ENCODE measurements at places on chromosomes 1 and 21.

- DNase-seq, result no peak
These were observed 88.4 kb upstream of the KCNA3 start for GRCh38 chr1:110763149-110763548.

DNA sequence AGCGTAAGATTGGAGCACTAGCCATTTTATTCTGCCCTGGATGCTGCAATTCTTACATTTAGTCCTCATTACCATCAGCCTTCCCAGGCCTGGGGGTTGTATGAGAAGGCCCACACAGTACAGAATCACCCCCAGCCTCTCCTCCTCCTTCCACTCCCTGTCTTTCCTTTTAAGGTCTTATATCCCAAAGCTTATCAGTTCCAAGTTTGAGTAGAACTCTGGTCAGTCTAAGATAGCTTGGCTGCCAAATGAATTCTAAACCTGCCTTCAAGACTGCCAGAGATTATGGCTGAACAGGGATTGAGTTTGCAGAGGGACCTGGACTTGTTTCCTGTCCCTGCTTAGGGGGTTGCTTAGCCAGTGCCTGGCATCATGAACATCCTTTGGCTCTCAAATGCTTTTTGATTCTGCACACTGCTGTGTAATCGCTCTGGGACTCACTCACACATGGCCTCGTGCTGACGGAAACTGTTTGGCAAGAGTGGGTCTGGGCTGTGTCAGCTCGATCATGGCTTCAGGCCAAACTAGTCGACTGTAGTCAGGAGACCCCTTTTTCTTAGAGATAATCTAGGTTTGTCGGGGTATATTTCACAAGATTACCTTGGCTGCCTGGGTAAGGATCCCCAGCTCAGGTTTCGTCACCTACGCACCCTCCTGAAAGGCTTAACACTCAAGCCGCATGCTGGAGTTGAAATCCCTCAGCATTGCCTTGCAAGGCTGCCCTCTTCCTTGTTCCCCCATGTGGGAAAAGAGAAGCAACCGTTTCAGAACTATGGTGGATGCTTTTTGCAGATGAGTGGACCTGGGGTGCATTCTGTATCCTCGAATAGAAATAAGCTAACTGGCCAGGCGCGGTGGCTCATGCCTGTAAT lies 252.6 kb downstream of the NFIA start:
- DNase-seq, result peak; percentile 44

DNA sequence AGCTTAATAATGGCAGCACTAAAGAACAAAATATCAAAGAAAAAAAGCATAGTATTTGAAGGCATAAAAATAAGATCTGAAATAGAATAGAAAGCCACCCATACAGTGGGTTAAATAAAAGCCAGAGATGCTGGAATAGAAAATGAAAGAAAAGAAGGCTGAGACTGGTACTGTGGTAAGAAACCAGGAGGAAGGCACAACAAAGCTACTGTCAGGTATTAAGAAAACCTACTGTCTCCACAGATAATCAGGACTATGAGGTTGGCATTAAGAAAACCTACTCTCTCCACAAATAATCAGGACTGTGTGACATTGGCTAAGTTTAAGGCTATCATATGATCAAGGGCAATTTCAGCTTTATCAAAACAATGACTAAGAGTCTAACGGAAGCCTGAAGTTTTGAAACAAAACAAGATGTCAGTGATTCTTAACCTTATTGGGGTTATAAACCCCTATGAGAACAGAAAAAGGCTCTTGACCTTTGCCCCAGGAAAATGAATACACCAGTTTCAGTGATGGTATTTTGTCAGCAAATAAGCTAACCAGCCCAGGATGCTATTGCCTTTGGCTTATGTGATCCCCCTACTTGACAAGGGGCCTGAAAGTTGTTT lies 24.4 kb downstream of the MCOLN2 start:
- DNase-seq, result no peak

- DNase-seq, result no peak
These were observed at the start of gene INSRR for GRCh38 chr1:156858959-156859522. INSRR (minus strand) TSS chr1:156859117; CDS start chr1:156858621, 496 bp downstream.

GRCh38 chr1:187527346-187527745 lies 698.6 kb downstream of the PLA2G4A start:
- no peak for DNase-seq

GRCh38 chr1:93784538-93784937 lies 94.5 kb downstream of the DNTTIP2 start:
- no peak for DNase-seq

- DNase-seq, result no peak
These were observed 11.7 kb upstream of the OR14I1 start for GRCh38 chr1:248714248-248714647.

- no peak for DNase-seq
These were observed 3.6 kb upstream of the TNNT2 start for GRCh38 chr1:201381130-201381529.

GRCh38 chr21:25862596-25862995 lies 127.8 kb downstream of the GABPA start:
- DNase-seq, result no peak

DNA sequence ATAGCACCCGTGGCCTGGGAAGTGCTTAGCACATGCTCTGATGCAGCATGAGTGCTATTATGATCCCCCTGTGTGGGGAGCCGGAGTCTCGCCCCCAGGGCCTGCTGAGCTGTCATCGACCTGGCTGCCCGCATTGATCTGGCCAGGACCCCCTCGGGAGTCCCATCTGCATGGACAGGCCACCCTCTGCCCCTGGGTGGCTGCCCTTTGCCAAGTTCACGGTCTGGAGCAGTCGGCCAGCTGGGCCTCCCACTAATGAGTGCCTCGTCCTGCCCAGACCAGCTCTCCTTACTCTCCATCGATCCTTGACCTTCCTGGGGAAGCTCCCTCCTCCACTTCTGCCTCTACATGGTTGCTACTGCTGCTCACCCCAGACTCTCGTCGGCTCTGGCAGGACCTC lies 121.8 kb upstream of the RUNX3 start:
- no peak for DNase-seq

- no peak for DNase-seq
These were observed 173.7 kb upstream of the COA6 start for GRCh38 chr1:234199476-234200127.

DNA sequence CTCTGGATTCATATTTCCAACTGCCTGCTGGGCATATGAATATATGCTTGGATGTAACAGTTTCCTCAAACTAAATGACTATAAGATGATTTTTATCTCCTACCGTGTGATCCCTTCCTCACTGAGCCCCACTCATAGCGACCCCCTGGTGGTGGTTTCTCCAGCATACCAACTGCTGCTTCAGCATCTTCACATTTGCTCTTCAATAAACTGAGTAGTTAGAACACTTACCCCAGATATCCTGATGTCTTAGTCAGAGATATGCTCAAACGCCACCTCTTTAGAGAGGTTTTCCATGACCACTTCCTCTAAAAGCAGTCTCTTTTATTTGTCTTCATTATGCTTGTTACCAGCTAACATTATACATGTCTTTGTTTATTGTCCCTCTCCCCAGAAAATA lies 10.2 kb upstream of the HNRNPR start:
- no peak for DNase-seq

DNA sequence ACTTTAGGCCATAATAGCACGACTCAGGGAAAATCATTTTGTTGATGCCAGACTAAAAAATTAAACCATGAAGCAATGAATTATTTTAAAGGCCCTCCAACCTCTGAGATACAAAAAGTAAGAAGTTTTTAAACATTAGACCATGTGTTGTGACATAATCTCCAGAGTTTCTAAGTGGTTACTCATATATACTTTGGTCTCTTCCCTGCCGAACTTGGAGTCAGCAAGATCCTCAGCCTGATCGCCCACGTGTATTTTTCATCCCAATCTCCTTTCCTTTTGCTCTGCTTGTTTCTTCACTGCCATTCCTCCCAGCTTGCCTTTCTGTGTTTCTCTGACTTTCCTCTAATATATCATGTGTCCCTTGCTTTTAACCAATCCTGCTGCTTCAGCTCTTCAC lies 3.8 kb downstream of the ARV1 start:
- DNase-seq, result no peak

- DNase-seq, result no peak
These were observed 104.7 kb upstream of the RGS18 start for GRCh38 chr1:192053531-192053971.

DNA sequence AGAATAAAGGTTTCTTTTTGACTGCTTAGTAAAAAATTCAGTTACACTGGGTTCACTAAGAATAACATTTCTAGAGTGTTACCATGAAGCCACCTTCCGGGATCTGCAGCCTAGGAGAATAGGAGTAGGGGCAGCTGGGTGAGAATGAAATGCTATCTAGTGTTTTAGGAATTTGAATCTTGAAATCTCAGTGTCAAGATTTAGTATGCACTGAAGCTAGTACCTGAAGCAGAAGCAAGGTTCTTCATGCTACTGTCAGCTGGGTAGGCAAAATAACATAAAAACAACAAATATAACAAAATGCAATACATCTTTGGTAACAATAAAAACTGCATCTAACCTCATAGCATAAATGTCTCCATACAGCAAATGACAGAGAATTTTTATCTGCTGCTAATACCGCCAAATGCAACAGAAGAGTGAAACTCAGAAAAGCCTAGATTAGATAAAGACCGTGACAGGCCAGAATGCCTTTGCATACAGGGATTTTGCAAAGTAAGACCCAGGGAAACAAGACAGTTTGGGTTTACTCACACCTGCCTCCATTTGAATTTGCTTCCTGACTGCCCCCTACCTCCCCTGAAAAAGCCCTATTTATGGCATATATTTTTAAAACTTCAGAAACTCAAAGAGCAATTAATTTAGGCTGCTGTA lies 58.2 kb downstream of the GADD45A start:
- no peak for DNase-seq

DNA sequence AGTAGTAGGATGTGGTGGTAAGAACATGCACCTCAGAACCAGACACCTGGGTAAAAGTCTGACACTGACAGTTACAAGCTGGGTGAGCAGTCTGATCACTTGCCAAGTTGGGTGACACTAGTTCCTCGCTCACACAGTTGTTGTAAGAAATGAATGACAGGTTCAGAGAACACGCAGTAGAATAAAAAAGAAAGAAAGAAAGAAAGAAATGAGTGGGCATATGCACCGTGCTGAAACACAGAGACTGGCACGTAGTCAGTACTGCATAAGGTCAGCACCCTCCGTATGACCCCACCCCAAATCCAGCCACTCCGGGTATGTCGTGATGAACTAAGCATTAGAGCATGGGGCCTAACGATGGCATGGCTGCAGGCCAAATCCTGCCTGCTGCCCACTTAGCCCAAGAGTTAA lies 90.6 kb downstream of the GLUL start:
- no peak for DNase-seq

DNA sequence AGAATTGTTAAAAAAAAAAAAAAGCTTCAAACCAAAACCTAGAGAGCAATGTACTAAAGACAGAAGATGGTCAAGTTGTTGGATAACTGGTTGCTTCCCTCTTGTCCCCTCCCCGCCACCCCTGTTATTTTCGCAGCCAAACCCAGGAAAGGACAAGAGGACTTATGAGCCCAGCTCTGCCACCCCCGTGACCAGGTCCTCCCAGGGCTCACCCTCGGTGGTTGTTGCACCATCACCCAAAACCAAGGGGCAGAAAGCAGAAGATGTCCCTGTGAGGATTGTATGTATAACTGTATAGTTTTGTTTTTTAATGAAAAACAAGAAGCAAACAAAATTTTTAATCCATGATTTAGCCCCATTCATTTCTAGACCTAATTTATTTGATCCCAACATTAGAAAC lies 69.4 kb downstream of the VPS26C start:
- DNase-seq, result no peak

DNA sequence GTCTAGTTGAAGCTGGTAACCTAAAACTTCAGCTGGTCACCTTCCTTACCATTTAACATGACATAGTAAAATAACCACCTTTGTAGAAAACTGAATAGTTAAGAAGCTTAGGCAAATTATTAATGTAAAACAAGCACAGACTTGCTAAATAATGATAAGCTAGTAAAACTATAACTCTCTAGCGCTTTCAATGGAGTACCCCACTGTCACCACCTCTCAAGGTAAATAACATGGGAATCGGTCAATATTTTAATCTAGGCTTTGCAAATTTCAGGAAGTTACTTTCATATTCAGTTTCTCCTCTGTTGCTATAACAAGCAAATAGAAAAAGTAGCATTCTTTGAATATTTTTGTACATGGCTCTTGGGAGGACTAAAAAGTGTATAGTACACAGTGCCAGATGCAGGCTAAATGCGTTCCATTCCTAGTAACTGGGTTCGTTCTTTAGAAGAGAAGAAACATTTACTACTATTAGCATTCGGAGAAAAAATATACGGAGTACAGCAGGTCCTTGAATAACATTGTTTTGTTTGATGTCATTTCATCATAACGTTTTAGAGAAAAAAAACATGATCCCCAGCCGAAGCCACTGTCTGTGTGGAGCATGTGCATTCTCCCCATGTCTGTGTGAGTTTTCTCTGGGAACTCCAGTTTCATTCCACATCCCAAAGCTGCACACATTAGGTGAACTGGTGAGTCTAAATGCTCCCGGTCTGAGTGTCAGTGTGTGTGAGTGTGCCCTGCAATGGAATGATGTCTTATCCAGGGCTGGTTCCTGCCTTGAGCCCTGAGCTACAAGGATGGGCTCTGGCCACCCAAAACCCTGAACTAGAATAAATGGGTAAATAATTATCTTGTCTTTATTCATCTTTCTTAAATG lies 52.5 kb downstream of the EPRS1 start:
- no peak for DNase-seq

- no peak for DNase-seq
These were observed 55.3 kb upstream of the AK4 start for GRCh38 chr1:65092691-65093090.

GRCh38 chr1:245874942-245875580 lies 632.0 kb downstream of the SMYD3 start:
- DNase-seq, result peak; percentile 62

GRCh38 chr1:42956739-42957138 lies 1.9 kb downstream of the SLC2A1 start:
- DNase-seq, result no peak

GRCh38 chr21:28513428-28513827 lies 479.2 kb downstream of the LTN1 start:
- no peak for DNase-seq

GRCh38 chr21:25562660-25563059 lies 44.6 kb downstream of the MRPL39 start:
- no peak for DNase-seq

DNA sequence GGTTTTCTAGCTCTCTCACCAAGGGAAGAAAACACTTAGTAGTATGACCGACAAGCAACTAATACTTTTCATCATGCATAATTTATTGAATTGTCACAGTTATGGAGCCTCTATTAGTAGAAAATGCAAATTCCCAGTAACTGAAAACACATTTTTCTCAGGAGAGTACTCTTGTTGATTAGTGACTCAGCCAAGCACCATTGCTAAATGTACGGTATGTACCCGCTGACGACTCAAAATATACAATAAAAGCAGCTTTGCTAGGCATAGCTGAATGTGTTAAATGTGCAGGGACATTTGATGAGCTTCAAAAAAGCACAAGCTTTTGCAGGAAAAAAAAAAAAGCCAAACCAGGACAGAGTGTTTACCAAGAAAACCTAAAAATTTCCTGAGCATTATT lies 63.9 kb downstream of the WDR64 start:
- DNase-seq, result no peak

DNA sequence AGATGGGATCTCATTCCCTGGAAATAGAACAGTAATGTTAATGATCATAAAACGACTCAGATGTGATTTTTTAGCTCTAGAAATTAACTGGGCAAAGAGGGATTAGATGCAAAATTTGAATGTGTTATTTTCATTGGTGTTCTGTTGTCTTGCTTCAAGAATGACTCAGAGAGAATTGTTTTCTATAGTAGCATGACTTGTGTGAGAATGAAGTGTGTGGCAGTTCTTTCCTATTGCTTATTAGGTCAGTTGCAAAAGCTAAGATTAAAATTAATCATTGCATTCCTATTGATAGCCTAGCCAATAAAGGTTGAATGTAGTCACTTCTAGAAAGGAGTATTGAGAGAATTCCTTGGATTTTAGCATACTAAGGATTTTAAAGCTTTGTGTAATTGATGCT lies 22.9 kb downstream of the SPEN start:
- no peak for DNase-seq

GRCh38 chr1:50110151-50110550 lies 1.4 kb downstream of the ELAVL4 start:
- no peak for DNase-seq
